Tibial artery (tissue), 4 donors: ENCODE measurements at places on chromosomes 12 and 14.

DNA sequence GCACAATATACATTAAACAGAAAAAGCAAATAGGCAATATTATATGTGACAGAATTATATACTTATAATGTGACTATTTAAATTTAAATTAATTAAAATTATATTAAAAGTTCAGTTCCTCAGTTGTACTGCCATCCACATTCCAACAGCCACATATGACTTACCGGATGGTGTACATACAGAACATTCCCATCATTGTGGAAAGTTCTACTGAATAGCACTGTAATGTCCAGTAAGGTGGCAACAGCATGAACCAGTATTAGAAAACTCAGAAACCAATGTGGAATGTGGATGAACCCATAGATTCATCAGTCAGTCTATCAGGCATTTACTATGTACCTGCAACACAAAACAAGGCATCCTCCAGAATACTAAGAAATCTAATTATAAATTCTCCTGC is 12.4 kb downstream of the ATG14 start:
- no peak for DNase-seq

DNA sequence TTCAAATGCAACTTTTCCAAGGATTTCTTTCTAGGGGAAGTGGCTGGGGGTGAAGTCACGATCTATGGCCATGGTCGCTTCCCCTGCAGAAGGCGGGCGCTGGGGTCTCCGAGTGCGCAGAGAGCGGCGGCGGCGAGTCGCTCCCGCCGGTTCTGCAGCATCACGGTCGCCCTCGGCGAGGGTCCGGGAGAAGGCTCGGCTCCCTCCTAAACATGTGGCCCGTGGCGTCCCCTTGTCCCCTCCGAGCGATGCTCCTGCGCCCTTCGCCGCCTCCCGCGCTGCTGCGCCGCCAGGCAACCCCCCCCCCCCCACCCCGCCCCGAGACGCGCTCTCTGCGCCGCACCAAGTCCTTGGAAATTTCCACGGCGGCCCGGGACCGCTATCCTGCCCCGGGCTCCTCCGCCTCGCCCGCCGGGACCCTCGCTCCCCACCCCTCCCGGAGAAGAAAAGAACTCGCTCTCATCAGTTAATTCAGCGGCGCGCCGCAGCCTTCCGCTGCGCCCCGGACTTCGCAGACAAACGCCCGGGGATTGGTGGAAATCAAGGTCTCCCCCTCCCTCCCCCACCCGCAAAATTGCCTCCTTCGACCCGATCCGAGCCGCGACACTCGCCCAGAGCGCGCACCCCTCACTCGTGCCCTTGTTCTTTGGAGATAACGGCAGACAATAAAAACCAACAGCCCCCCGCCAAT is at the start of gene ST8SIA1:
Gene ST8SIA1, minus strand, starts transcription at position 298 of the 691 bp plus-strand sequence. CDS start 475 bp downstream, outside the sequence.
- no peak for DNase-seq

- DNase-seq: peak; percentile 60
Observed at GRCh38 chr14:104554088-104554607, 25.4 kb upstream of the C14orf180 start.

GRCh38 chr12:50041062-50041860 is 16.0 kb upstream of the RACGAP1 start:
- DNase-seq: no peak

DNA sequence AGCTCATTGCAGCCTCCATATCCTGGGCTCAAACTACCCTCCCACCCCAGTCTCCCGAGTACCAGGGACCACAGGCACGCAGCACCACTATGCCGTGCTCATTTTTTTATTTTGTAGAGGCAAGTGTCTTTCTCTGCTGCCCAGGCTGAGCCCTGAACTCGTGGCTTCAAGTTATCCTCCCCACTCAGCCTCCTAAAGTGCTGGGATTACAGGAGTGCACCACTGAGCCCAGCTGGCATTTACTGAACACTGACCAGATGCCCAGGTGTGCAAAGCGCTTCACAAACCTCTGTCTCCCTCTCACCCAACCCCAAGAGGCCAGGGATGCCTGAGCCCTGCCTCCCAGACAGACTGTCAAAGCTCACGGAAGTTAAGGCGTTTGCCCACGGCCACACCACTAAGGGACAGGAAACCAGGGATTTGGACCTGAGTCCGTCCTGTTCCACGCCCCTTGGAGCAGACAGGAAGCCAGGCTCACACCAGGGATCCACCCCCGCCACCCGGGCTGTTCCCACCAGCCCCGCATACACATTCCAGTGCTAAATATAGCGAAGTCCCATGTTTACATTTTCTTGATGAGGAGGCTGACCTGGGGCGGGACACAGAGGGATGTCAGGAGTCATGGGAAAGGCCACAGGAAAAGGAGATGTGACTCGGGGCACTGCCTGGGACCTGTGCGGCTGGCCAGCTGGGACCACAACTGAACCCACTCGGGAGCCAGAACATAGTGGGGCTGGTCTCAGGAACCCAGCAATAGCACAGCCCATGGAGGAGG is 51.2 kb downstream of the TESC start:
- DNase-seq: no peak

DNA sequence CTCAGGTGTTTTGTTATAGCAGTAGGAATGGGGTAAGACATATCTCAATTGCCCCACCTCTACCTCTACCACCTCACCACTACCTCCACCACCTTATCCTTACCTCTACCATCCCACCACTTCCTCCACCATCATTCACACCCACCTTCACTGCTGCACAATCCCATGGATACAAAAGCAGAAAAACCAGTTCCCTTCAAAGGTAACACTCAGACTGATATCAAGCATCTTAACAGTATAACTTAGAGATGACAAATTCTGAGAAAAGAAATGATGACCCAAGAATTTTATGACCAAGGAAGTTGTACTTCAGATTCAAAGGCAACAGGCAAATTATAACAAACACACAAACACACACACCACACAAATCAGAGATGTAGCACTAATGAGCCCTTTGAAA is 189.4 kb downstream of the NUAK1 start:
- DNase-seq: no peak

GRCh38 chr12:115943630-115944391 is 333.7 kb downstream of the MED13L start:
- DNase-seq: peak; percentile 29

- no peak for DNase-seq
Observed at GRCh38 chr12:107779077-107779831, 4.8 kb downstream of the ASCL4 start.

- DNase-seq: no peak
Observed at GRCh38 chr12:12673296-12673695, 22.7 kb downstream of the GPR19 start.

DNA sequence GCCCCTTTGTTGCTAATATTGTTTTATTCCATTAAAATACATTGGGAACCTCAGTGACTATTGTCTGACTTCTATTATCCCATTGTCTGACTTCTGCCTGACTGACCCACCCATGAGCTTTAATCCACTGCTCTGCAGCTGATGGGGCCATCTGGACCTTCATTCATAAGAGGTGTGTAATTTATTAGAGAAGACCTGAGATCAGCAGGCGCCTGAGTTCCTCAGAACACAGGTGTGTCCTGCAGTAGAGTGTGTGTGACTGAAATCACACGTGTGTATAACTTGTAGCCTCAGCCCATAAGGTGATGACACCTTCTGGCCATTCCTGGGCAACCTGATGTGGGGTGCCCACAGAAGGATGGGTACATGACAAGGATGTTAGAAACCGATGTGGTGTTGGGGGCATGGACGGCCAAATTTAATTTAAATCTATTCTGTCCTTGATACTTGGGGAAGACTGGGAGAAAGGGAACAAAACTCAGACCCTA is 821.0 kb downstream of the TMEM121 start:
- DNase-seq: no peak

DNA sequence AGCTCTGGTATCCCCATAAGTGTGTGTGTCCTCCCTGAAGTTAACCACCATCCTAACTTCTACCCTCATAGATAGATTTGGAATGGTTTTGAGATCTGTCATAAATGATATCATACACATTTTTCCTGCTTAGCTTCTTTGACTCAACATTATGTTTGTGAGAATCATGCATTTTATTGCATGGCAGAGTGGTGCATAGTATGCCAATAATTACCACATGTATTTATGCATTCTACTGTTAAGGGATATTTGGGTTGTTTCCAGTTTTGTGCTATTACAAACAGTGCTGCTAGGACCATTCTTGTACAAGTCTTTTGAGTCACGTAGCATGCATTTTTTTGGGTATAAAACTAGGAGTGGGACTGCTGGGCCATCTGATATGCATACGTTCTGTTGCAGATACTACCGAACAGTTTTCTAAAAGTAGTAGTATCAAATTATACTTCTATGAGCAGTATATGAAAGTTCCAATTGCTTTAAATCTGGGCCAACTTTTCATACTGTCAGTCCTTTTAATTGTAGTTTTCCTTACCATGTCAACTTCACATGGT is 13.4 kb downstream of the GRIP1 start:
- DNase-seq: no peak

- DNase-seq: no peak
Observed at GRCh38 chr14:64612971-64613666, 63.4 kb downstream of the PPP1R36 start.

DNA sequence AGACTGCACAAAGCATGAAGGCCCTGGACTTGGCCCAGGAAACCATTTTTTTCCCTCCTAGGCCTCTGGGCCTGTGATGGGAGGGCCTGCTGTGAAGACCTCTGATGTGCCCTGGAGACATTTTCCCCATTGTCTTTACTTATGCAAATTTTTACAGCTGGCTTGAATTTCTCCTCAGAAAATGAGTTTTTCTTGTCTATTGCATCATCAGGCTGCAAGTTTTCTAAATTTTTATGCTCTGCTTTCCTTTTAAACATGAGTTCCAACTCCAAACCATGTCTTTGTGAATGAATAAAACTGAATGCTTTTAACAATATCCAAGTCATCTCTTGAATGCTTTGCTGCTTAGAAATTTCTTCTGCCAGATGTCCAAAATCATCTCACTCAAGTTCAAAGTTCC is 43.7 kb upstream of the TRHDE start:
- DNase-seq: no peak

- no peak for DNase-seq
Observed at GRCh38 chr14:23571701-23572523, 4.3 kb upstream of the AP1G2 start.

- DNase-seq: no peak
Observed at GRCh38 chr12:93578221-93578620, 5.7 kb downstream of the SOCS2 start.

- no peak for DNase-seq
Observed at GRCh38 chr12:112025808-112026375, 12.7 kb downstream of the ERP29 start.

- no peak for DNase-seq
Observed at GRCh38 chr14:35973770-35974169, 147.6 kb downstream of the BRMS1L start.

DNA sequence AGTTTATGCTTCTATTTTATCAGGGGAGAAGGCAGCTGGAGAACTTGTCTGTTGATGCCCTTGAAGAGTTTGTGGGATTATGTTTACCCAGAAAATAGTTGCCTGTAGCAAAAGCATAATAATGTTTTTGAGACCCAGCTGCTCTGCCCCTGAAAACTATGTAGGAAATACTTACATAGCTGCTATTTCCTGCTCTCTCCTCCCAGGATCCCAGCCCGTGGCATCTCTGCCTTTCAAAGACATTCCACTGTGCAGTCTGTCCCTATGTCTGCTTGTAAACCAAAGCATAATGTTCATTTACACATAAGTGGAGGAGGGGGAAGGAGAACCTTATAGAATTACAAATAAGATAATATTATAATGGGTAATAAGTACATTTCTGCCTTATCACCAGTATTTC is 198.7 kb downstream of the SYT1 start:
- DNase-seq: no peak

DNA sequence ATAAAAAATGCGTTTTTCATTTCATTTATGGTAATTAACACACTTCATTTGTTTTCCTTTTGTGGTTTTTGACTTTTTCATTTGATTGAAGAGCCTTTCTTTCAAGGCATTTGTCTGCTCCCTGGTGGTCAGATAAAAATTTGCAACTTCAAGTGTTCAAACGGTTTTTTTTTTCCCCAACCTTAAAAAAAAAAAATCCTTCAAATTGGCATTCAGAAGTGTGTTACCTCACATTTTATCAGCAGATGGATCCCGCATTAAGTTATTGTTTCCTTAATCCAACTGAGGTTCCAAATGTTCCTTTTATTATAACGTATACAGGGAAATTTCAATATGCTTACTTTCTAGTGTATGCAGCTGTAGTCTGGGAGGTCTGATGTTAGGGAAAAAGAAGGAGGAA is 47.2 kb downstream of the MYF5 start:
- DNase-seq: no peak

GRCh38 chr14:83208341-83208740 is 1674.7 kb upstream of the SEL1L start:
- no peak for DNase-seq

DNA sequence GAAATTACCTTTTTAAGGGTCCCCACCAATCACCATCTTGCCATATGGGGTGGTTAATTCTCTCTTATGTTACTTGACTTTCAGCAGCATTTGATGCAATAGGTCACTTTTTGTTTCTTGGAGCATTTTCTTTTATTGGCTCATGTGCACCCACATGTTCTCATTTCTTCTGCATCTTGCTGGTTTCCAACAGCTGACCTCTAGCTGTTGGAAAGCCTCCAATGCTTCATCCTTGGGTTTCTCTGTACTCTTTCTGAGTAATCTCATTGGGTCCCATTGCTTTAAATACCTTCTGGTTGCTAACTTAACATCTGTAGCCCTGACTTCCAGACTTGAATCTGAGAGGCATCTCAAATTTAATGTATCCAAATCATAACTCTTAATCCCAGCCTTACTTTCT is 116.8 kb downstream of the CRADD start:
- DNase-seq: no peak

GRCh38 chr12:6327229-6328041 is 14.4 kb downstream of the TNFRSF1A start:
- DNase-seq: no peak

DNA sequence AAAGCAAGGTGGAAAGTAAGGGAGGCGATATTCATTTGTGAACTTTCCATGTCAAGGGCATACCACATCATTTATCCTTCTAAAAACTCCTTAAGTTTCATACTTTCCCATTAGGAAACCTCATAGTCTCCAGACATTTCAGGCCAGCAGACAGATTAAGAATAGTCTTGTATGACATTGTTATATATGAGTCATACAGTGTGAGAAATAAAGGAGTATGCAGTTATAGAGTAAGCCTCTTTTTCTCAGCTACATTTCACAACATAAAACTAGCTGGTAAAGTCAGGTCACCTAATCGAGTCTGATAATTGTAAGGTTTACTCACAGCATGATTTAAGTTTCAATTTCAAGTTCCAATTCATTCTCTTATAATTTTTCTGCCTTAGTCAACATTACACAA is 164.3 kb downstream of the GRIP1 start:
- no peak for DNase-seq

GRCh38 chr12:6635375-6635855 is 344 bp downstream of the LPAR5 start:
- DNase-seq: no peak

- DNase-seq: peak; percentile 48
Observed at GRCh38 chr14:22432348-22432976, 156.6 kb downstream of the DAD1 start.

- DNase-seq: no peak
Observed at GRCh38 chr12:77229640-77230442, 164.5 kb upstream of the E2F7 start.

GRCh38 chr14:89658977-89659670 is 242.1 kb upstream of the FOXN3 start:
- DNase-seq: no peak

- DNase-seq: no peak
Observed at GRCh38 chr14:23171222-23171975, 12.1 kb downstream of the SLC7A8 start.

- DNase-seq: no peak
Observed at GRCh38 chr12:110992909-110993308, 72.5 kb upstream of the MYL2 start.
